GF-D8 (cell line): ENCODE measurements at places on chromosomes 1 and 21.

GRCh38 chr1:56799605-56800400 lies 19.4 kb downstream of the FYB2 start:
- DNase-seq, result no peak

- DNase-seq, result no peak
Observed at GRCh38 chr1:153968000-153968363, 280 bp downstream of the CREB3L4 start.

- peak; percentile 31 for DNase-seq
Observed at GRCh38 chr1:151282883-151283725, 1.0 kb downstream of the ZNF687 start.

- no peak for DNase-seq
Observed at GRCh38 chr1:152961226-152961891, 9.1 kb upstream of the SPRR4 start.

DNA sequence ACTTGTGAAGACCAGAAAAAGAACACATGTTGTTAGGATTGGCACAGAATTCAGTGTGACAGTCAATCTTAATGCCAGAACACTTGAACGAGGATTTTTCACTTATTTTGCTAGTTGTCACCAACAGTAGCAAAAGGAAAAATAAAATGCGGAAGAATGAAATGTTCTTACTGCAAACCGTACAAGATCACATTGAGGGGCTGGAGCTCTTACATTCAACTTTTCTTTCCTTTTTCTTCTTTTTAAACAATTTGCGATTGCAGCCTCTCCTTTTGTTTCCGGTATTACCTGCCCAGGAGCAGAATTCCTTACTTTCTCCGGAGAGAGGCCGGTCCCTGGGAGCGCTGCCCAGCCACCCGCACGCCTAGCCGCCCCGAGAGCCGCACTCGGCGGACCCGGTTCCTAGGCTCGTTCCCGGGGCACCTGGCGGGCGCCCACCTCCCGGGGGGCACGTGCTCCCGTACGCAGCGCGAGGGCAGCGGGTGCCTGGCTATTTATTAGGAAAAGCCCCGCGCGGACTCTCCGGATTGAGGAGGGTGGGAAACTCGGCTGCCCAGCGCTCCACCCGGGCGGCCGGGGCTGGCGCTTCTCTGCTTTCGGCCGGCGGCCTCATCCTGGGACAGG lies 1.2 kb upstream of the CAMTA1 start:
- DNase-seq, result peak; percentile 8

- DNase-seq, result no peak
Observed at GRCh38 chr1:211334986-211335385, 8.4 kb downstream of the TRAF5 start.

DNA sequence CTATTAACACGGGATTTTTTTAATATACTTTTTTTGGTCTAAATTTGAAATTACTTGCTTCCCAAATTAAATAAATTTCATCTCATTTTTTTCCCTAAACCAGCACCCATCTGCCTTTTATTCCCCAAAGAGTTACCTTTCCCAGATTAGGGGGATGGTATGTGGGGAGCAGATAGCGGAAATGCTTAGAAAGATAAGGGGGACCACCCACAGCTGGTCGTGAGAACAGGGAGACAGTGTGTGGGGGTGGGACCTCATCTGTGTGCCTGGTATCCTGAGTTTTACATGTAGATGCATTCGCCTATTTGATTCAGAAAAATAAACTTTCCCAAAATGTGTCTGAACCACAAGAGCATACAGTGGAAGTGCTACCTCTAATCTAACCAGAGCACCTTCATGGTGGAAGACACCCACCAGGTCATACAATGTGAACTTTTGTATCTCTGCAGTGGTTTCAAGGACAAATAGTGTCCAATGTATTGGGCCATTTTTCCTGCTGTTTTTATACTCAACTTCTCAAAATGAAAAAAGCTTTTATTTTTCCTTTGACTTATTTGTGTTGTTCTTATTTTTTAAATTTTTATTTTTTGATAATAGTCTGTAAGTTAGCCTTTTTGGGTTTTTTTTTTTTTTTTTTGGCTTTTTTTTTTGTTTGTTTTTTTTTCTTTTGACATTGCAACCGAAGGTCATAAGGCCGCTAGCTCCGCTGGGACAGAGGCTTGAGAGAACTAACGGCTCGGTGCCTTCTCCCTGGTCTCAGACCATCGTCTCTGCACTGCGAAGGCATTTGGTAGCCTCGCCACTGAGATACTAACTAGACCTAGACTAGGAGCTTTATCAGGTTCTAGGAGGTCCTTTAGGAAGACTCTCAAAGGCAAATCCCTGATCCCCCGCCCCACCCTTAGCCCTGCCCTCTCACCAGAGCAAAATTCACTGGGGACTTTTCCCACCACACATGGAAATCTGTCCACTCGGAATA lies 263.2 kb downstream of the TM2D1 start:
- DNase-seq, result no peak

GRCh38 chr1:159917533-159918351 lies 7.6 kb downstream of the TAGLN2 start:
- peak; percentile 34 for DNase-seq

DNA sequence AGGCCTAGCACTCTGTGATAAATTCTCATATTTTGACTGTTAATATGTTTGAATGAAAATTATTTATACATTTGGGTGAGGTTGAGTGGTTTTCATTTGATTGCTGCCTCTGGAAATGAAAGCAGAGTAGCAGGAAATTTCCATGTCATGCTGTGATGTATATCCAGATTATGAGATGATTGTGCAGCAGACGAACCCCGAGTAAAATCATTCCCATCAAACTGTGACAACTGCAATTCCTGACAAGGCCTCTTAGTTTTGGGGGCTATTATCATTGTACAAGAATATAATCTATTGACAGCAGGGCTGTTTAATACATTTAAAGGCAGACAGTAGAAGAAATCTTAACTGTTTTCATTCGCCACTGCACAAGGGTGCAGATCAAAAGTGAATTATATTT lies 134.8 kb downstream of the ATG4C start:
- DNase-seq, result no peak

DNA sequence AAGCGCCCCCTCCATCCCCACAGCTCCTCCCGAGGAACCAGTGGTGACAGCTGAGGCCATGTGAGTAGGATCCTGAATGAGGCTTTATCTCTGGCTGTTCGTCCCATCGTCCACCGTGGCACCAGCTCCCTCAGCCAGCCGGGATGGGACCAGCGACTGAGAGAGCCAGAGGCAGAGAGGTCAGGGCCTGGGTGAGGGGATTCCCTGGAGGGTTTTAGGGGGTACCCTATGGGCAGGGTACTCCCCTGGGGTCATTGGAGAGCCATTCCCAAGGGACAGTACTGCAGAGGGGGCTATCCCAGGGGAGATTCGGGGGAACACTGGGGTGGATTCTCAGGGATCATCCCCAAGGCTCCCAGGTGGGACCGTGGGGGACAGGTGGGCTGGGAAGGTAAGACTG lies 2.4 kb downstream of the TMEM125 start:
- DNase-seq, result no peak

GRCh38 chr1:201016211-201016651 lies 7.3 kb downstream of the KIF21B start:
- no peak for DNase-seq
